ENCODE measurements at places on chromosomes 5 and 9.

DNA sequence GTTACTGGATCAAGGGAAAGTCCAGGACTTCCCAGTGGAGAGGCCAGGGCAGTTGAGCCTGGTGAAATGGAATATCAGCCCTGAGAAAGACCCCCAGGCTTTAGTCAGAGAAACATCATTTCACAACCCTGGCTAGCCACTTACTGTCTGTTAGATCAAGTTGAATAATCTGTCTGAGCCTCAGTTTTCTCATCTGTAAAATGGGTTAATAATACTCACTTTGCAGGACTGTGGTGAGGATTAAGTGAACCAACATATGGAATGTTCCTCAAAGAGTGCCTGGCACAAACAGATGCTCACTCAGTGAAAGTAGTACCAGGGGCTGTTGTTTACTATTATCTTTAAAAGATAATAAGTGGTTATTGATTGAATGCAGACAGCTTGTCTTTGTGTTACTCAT lies 110.5 kb downstream of the SV2C start:
- no peak for DNase-seq

DNA sequence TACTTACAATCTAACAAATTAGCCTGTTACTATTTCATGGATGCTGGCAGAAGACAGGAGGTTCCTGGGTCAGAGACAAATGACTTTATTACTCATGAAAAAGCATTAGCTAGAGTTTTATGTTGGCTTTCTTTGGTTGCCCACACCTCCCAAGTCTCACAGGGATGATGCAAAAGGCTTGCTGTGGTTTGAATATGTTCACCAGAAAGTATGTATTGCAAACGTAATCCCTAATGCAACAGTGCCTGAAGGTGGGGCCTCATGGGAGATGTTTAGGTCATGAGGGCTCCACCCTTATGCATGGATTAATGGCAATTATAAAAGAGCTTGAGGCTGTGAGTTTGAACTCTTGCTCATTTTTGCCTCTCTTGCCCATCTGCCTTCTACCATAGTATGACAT lies 28.5 kb downstream of the DPYSL3 start:
- DNase-seq: no peak

DNA sequence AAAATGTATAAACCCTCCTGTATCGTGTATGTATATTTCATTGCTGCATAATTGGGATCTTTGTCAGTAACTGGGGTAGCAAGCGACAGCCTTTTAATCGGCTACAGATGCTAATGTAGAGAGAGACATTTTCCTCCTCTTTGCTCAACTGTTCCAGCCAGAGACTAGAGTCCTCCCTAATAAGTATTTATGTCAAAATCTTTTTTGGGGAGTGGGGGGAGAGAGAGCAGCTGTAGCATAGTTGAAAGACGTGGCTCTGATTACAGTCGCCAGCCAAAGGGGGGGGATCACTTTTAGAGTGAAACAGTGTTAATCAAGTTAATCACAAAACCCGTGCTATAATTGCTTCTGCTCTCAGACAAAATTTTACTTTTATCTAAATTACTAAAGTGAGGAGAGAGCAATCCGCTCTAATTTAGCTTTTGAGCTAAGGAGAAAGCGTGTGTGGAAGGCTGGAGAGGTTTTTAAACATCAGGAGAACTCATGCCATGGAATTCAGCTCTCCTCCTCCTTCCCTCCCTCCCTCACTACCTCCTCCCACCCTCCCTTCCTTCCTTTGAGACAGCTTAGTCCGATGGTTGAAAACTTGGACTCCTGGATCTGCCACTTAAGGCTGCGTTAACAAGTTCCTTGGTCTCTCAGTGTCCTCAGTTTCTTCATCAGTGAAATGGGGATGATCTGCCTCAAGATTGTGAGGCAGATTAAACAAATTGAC lies 87.3 kb upstream of the ZNF618 start:
- no peak for DNase-seq

GRCh38 chr9:14119694-14120514 lies 194.0 kb downstream of the NFIB start:
- DNase-seq: no peak

DNA sequence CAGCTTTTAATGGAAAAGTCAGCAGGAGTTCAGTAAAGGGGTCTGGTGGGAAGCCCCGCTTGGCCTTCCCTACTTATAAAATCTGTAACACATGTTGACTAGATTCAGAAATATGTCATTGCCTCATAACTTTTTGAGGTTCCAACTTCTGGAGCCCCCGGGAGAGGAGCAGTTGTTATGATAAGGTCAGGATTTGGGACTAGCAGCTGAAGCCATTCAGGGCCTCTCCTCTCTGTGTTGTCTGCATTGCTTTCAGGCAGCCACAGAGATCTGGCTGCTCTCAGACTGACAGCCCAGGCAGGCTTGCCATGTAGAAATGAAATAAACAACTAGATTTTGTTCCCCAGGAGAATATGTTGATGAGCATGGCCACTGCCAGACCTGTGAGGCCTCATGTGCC lies 167.1 kb downstream of the RFK start:
- DNase-seq: no peak

- no peak for DNase-seq
These were observed 472.9 kb upstream of the FTMT start for GRCh38 chr5:121378559-121379359.

GRCh38 chr5:95887977-95888376 lies 65.5 kb upstream of the GLRX start:
- no peak for DNase-seq

- no peak for DNase-seq
These were observed 62.5 kb downstream of the FRMD3 start for GRCh38 chr9:83475741-83476140.

DNA sequence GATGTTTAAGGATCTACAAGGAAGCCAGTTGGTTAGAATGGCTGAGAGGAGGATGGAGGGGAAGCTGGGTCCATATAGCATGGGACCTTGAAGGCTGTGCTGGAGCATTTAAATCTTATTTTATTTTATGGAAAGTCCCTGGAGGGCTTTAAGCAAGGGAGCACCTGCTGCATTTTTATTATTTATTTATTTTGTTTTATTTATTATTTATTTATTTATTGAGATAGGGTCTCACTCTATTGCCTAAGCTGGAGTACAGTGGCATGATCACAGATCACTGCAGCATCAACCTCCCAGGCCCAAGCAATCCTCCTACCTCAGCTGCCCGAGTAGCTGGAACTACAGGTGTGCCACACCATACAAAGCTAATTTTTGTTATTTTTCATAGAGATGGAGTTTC lies 4.9 kb upstream of the MVB12B start:
- no peak for DNase-seq

DNA sequence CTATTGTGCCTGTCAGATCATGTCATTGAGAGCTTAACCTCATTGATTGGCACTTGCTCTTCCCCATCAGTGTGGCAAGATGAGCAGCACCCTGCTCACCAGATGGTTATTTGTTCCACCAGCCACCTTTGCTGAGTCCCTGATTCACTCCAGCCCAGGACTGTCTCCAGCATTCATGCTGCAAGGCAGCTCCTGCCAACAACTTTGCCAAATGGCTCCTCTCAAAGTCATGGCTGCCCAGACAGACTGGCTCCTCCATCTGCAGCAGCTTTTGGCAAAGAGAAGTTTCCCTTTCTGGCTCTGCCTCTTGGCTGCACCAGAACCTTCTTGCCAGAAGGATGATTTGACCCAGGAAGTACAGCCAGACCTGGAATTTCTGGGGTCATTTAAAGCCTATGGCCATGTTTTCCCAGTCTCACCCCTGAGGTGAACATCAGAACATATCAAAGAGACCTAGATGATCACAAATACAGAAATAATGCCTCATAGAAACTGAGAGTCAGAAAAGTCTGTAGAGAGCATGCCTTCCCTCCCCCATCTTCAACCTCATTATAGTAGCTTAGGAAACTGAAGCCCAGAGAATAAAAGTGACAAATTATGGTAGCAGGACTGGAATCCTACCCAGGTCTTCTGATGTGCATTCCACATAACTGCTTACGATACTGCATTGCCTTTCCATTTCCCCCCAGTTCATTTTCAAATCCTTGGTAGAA lies 10.4 kb downstream of the PPP2R2B start:
- DNase-seq: no peak

DNA sequence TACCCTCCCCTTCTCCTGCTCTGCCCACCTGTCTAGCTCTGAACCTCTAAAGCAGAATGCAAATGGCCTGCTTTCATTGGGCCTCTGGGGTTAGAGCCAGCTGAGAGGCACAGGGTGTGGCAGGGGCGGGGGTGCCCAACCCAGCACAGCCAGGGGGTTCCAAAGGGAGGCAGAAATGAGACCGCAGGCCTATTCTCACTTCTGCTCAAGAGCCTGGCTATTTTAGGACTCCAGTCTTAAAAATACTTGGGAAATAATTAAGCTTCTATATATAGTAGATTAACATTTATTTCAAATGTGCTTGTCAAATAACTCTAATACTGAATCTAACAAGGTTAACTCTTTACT lies 5.7 kb downstream of the QSOX2 start:
- no peak for DNase-seq

DNA sequence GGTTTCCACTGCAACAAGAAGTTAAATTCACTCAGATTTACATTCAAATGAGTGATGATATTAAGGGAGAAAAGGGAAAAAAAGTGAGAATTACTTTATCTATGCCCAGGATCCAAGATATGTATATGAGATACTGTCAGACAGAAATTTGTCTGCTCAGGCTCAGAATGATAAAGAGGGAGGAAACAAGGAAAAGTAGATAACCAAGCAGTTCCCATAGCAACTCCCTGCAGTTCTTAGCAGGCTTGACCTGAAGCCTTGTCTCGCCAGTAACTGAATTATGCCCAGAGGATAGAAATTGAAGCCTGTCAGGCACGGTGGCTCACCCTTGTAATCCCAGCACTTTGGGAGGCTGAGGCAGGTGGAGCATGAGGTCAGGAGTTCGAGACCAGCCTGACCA lies 304.4 kb downstream of the TLE1 start:
- no peak for DNase-seq

DNA sequence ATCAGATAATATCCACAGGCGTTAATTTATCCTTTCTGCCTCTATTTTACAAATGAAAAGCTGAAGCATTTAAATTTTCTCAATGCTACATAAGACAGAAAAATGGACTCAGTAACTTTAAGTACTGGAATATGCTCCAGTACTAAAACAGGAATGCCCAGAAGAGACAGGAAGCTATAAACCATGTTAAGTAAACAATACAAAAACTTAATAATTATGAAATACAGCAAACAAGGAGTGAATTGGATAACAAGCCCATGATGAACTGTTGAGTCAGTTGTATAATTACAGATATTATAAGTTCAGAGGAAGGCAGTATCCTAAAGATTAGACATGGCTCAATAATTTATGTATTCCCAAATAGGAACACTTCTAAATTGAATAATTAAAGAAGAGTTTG lies 148.5 kb downstream of the CHSY3 start:
- DNase-seq: no peak

DNA sequence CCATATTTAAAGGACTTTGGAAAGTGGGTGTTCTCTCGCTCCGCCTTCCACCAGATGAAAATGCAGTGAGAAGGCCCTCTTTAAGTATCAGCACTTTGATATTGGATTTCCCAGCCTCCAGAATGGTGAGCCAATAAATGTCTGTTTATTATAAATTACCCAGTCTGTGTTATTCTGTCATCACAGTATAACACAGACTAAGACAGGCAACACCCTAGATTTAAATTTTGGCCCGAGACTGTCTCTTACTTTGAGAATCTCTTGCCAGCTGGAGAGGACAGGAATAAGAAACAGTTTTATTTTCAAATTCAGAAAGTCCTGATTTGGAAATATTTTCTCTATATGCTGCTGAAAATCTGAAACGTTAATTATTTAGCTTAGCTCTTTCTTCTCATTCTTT lies 21.5 kb downstream of the FAM151B start:
- DNase-seq: no peak

DNA sequence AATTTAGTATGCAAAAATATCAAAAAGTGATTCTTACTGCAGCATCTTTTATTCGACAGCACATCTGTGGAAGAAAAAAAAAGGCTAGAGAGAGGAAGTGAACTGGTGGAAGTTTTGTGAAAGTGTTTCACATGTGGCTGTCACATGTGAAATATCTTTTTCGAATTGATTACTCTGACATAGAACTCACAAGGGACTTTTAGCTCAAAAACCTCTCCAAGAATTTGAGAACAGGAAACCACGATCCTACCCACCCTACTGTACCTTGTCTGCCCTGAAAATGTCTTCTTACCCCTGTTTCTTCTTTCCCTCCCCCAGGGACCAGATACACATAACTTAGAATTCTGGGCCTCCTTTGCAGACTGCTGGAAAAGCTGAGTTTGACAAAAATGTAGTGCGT lies 106.5 kb upstream of the PRRC1 start:
- DNase-seq: no peak

DNA sequence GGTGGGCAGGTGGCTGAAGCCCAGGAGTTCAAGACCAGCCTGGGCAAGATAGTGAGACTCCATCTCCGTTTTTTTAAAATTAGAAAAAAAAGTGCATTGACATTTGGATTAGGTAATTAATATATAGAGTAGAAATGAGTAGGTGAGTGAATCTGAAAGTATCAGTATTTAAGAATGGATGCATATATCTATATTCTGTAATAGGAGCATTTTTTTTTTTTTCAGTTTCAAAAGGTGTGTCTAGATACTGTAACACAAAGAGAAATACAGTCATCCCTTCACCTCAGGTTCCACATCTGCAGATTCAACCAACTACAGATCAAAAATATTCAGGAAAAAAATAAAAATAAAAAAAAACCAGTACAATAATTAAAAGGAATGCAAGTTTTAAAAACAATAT lies 50.8 kb downstream of the RBM27 start:
- no peak for DNase-seq

GRCh38 chr9:116300360-116300870 lies 146.8 kb downstream of the PAPPA start:
- DNase-seq: no peak

DNA sequence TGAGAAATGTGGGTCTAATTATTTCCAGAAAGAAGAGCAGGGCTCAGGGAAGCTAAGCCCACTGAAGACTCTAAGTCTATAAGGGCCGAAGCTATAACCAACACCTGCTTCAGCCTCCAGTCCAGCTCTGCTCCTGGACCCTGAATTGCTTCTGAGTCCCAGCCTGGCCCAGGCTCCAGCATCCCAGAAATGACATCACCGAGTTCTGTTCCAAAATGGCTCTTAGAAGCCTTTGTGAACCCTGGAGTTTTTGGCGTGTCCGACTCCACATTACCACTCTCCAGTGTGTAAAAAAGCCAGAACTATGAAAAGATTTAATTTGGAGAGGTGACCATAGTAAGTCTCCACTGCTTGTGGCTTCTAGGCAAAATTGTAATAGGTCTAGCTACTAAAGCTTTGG lies 289.9 kb downstream of the SLIT3 start:
- DNase-seq: no peak

- DNase-seq: no peak
These were observed 483.0 kb downstream of the EBF1 start for GRCh38 chr5:158616707-158617106.

GRCh38 chr9:6675268-6675667 lies 29.7 kb upstream of the GLDC start:
- DNase-seq: no peak

DNA sequence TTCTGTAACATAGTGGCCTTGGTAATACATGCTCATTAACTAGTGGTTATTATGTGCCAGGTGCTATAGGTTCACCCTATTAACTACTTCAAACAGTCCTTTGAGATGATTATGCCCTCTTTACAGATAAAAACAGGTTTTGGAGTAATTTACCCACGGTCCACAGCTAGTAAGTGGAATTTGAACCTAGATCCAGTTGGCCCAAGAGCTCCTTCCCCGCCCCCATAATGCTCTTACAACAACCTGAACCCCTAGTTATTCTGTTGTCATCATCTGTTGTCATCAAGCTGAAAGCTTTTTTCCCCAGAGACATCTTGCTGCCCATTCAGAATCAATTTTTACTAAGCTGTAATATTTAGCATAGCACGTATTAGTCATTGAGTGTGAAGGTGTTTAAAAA lies 23.2 kb downstream of the XPA start:
- DNase-seq: no peak
